Esophagus squamous epithelium (tissue), 5 donors: ENCODE measurements at places on chromosomes 6 and 20.

- no peak for DNase-seq
Observed at GRCh38 chr6:147467886-147468285, 40.6 kb upstream of the SAMD5 start.

GRCh38 chr20:46285072-46285471 lies 23.2 kb downstream of the CDH22 start:
- DNase-seq, result no peak

- DNase-seq, result no peak
Observed at GRCh38 chr20:8315639-8316573, 183.8 kb downstream of the PLCB1 start.

DNA sequence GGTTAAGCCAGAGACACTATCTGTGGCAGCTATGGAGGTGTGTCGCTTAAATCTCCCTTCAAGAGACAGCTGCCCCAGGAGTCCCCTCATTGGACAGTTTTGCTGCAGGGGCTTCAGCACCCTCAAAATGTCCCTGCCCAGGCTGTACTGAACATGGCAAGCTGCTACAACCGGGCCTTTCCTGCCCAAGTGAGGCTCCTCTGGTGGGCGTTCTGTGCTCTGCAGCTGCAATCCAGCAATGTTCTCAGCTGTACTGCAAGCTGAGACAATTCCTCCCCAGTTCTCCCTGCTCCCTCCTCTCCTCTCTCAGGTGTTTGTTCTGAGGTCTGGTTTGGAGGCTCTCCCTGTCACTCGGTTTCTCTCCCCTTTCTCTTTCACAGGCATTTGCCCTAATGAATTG lies 190.8 kb upstream of the LAMP5 start:
- no peak for DNase-seq

GRCh38 chr20:7806831-7807230 lies 133.4 kb downstream of the HAO1 start:
- DNase-seq, result no peak

DNA sequence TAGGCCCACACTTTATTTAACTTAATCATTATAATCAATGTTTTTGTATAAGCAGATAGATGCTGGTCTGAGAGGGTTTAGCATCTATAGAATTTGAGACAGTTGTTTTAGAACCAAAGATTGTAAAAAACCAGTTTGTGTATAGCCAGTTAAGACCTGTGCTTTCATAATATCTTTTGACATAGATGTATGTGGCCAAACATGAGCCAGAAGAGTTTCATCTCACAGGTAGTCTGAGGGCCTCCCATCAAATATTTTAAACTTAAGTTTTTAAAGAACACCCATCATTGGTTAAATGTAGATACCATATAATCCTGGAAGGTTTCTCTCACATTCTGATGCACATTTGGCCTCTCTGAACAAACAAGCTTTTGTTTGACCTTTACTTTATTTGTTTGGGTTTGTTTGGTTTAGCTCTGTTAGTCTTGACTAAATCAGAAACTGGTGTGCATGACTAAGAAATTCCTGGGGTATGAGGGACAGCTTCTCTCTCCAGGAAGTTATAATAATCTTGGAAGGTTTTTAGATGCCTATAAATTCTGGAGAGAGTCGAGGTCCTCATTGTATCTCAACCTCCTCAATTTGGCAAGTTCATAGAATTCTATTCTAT lies 58.0 kb upstream of the TMEM200A start:
- DNase-seq, result no peak

DNA sequence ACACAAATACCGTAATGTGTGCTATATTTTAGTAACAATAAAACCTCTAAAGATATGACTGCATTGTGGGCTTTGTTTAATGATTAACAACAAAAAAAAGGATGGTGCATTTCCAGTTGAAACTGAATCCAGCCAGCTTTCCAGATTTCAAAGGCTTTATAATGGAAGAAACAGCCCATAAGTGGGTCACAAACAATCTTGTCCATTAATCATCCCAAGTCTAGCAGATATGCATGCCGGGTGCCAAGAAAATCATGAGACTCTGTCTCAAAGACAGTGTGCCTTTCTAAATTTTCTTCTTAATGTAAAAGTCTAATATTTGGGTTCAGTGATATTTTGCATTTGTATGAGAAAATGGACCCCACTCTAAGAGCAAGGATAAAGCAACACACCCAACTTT lies 20.6 kb upstream of the LAMP5 start:
- no peak for DNase-seq

DNA sequence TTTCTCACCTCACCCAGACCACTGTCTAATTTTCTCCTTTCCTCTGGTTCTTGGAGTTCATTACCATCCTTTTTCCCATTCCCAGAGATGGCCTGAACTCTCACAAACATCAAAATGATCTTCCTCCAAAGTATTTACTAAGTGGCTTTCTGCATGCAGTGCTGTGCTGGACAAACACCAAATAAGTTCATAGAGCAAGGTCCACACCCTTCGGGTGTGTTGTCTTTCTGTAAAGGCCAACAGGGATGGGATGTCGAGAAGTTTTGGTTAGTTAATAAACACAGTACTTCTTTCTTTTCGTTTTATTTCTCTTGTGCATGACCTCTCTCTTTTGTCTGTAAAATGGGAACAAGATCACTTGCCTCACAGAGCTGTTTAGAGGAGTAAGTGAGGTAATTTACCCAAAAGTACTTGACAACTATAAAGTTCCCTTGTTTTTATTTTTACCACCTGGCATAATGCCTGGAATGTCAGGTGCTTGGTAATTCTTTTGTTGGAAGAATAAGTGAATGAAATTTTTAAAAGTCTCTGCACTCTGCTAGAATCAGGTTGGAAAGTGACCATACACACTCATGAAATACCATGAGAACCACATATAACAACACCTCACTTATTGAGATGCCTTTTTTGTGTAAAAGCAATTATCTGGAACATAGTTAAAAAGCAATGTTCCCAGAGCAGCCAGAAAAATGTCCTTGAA lies 22.8 kb upstream of the CCN6 start:
- DNase-seq, result no peak

- no peak for DNase-seq
Observed at GRCh38 chr20:41057999-41058673, 29.5 kb downstream of the TOP1 start.

GRCh38 chr20:22838001-22838400 lies 197.1 kb upstream of the SSTR4 start:
- DNase-seq, result no peak

- no peak for DNase-seq
Observed at GRCh38 chr20:58694241-58695083, 1.9 kb downstream of the NPEPL1 start.

DNA sequence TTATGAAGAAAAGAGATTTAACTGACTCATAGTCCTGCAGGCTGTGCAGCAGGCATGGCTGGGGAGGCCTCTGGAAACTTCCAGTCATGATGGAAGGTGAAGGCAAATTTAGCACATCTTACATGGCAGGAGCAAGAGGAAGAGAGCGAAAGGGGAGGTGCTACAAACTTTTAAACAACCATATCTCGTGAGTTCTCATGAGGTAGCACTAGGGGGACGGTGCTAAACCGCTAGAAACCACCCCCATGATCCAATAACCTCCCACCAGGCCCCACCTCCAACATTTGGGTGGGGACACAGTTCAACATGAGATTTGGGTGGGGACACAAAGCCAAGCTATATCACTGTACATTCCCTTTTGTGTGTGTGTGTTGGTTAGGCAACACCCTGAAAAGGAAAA lies 209.9 kb downstream of the TMEM242 start:
- no peak for DNase-seq

- no peak for DNase-seq
Observed at GRCh38 chr20:56487216-56487615, 18.8 kb downstream of the RTF2 start.

- no peak for DNase-seq
Observed at GRCh38 chr20:796921-797320, 28.6 kb upstream of the SLC52A3 start.

GRCh38 chr6:73964241-73964854 lies 268.3 kb downstream of the CD109 start:
- DNase-seq, result no peak

DNA sequence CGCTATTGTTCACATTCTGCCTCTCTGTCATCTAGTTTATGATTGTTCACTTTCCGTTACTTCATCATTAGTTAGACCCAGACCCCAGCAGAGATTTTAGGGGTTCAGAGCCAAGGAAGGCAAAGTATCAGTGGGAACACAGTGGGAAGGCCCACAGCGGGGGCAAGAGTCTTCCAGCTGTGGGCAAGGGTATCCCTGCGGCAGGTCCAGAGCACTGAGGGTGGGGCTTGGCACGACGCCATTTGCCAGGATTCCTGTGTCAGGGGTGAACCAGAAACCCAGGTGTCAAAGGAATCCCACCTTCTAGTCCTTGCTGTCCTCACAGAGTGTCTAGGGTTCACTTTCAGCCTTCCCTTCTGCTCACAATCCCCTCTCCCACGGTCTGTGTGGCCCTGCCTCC lies 13.3 kb downstream of the RAET1E start:
- DNase-seq, result no peak

- no peak for DNase-seq
Observed at GRCh38 chr6:121912905-121913304, 477.5 kb downstream of the GJA1 start.

DNA sequence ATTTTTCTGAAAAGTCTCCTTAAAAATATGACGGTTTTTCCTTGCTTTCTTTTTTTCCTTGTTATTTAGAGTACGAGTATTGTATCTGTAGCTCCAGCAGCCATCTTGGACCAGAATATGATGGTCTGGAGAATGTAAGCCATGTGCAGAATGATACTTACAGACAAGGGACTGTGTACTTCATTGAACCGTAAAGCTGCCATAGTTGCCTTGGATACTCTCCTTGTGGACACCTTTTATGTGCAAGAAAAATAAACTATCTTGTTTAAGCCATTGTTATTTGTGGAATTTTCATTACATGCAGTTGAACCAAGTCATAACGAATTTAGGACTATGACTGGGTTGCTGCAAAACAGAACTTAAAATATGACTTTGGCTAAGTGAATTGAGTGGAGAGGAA lies 485.8 kb upstream of the CITED2 start:
- DNase-seq, result no peak

DNA sequence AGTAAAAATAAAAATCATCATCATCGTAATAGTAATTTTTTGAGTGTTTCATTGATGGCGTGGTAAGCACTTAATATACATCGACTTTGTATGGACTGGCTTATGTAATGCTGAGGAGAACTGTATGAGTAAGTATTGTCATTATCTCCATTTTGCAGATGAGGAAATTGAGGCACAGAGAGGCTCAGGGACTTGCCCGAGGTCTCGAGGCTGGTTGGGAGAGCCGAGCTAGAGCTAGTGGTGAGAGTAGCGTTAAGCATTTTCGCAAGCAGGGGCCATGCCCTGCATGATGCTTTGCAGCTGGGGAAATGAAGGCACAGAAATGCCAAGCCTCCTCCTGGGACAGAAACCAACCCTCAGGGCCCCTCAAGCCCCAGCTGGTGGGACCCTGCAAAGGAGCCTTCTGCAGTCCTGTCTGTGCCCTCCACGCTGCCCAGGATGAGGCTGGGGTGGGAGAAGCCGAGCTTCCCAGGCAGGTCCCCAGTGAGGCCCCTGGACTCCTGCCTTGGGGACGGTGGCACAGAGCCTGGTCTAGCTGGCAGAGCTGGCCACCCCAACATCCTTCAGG lies 31.1 kb upstream of the STX16 start:
- no peak for DNase-seq

DNA sequence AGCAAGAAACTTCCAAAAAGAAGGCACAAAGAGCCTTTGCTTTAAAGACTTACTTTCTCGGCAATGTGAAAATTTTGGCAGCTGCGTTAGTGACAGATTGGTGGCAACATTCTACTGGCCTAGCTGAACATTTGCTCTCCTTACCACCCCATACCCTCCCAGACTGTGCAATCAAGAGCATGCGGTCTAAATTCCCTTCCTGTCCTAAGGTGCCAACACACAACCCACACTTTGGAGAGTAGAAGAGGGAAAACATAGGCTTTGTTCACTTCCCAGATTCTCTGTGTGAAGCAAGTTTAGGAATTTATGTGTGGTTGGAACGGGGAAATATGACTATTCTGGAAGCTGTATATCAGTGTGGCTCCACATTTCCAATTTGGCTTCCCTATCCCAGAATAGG lies 29.8 kb upstream of the NEDD9 start:
- DNase-seq, result no peak

GRCh38 chr6:23841116-23841515 lies 284.9 kb upstream of the NRSN1 start:
- no peak for DNase-seq

DNA sequence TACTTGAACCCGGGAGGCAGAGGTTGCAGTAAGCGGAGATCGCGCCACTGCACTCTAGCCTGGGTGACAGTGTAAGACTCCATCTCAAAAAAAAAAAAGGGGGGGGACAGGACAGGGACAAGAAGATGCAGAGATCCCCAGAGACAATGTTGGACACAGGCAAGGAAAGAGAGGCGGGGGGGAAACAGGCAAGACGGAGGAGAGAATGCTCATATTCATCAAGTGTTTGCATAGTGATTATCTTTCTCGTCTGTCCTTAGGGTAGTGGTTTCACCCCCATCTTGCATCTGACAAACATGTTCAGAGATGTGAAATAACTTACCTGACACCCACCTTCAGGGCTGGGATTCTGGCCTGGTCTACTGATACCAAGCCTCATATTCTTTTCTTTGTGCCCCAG lies 29.0 kb downstream of the CHMP4B start:
- DNase-seq, result no peak

- no peak for DNase-seq
Observed at GRCh38 chr6:47780510-47781356, 1.1 kb upstream of the OPN5 start.

DNA sequence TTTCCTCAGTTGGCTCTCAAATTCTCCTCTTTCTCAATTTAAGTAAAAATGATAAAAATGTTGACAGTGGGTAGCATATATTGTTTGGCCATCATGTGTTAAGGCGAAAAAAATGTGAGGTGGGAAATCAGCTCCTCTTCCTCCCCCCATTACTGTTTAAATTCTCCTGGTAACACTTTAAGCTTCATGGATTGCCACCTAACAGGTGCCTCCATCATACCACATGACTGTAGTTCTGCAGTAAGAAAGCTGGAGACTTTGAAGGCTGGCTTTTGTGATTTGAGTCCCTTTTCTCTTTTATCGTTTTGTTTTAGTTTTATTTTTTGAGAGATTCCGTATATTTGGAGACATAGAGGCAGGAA lies 1.2 kb downstream of the ZFAND3 start:
- no peak for DNase-seq

DNA sequence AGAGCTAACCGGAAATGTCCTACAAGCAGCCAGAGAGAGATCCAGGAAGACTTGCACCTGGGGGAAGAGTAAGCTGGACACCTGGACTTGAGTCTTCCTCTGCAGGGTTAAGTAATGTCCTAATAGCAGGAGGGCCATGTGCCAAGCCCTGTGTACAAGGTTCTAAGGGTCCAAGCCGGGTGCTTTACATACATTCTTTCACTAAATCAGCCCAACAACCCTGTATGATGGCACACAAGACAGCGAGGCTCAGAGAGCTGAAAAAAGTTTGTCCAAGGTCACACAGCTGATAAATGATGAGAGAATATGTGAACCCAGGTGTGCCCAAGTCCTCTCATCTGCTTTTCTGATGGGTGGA lies 215.1 kb upstream of the CDYL start:
- DNase-seq, result no peak

GRCh38 chr6:46517202-46517601 lies 26.0 kb upstream of the RCAN2 start:
- no peak for DNase-seq

GRCh38 chr20:41050361-41051008 lies 21.9 kb downstream of the TOP1 start:
- DNase-seq, result no peak

GRCh38 chr6:4973982-4974745 lies 29.7 kb downstream of the RPP40 start:
- no peak for DNase-seq

GRCh38 chr20:62120990-62121775 lies 1.1 kb upstream of the LSM14B start:
- no peak for DNase-seq
